H4 (cell line): ENCODE measurements at places on chromosomes 1 and 21. TPM values are rescaled to one million over a fixed set of nuclear protein-coding genes. Genes with fewer than 3 reads are reported as not detected.
A peak's percentile ranks its signal among the peaks of the same experiment; 100 is the strongest.

- DNase-seq = no peak
Observed at GRCh38 chr1:101310506-101310905, 73.7 kb downstream of the S1PR1 start.

GRCh38 chr1:19445417-19446342, 39.7 kb downstream of the CAPZB start:
- DNase-seq = peak; percentile 49

- DNase-seq = no peak
Observed at GRCh38 chr21:37828556-37828955, 87.7 kb downstream of the KCNJ6 start.

GRCh38 chr1:25765923-25766589, 33.9 kb upstream of the SELENON start:
- DNase-seq = no peak

- no peak for DNase-seq
Observed at GRCh38 chr1:112702420-112703261, 4.3 kb downstream of the RHOC start.

- no peak for DNase-seq
Observed at GRCh38 chr1:31583082-31583994, 7.0 kb downstream of the TINAGL1 start.

DNA sequence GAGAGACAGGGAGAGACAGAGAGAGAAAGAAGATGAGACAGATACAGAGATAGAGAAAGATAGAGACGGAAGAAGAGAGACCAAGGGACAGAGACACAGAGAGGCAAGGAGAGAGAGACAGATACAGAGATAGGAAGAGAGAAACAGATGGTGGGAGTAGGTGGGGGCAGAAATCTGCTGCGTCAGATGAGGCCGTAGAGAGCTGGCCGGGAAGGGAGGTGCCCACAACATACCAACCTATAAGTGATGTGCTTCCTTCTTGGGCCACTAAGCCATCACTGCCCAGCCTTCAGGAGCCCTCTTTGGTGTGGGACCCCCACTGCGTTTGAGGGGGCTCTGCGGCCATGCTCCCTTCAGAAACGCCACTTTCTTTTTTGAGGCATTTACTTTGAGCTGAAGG, 307.6 kb upstream of the VAMP3 start:
- no peak for DNase-seq

DNA sequence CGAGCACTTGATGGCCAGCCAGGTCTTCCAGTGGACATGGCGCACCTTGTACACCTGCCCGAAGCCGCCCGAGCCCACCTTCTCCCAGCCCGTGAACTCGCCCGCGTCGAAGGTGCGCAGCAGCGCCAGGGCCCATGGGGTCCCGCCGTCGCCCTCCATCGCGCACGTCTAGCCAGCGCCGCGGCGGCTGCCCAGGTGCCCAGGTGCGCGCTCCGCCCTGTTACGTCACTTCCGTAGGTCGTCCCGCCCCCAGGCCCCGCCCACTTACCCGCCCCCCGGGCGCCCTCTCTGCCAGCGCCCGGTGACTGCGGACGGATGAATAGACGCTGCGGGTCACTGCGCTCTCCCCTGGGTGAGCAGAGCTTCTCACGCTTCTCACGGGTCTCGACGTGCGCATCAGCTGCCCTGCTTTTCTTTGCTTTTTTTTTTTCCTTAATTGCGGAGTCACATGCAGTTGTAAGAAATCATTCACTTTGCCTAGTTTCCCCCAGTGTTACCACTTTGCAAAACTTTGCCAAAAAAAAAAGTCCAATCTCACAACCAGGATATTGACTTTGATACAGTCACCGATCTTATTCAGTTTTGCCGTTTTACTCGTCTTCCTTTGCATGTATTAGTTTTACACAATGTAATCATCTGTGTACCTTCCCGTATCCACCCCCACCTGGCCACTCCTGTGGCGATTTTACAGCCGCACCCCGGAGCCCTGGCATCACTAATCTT, at the start of gene RIPK4:
TSS of gene RIPK4 (minus strand) at position 170 of the 723 bp plus-strand sequence. CDS start at position 159, 11 bp downstream.
- DNase-seq = peak; percentile 88

ABCG1 gene
- 7.8 and 9.0 TPM in 2 replicates for total RNA-seq

TMEM201 gene
- 3.9 and 5.0 TPM in 2 replicates for total RNA-seq

SERTAD4 gene
- total RNA-seq = 3.7 and 8.3 TPM in 2 replicates

SELP gene
- 0.37 and 1.7 TPM in 2 replicates for total RNA-seq

CD101 gene
- 0.12 and 0.62 TPM in 2 replicates for total RNA-seq

UBE2U gene
- total RNA-seq = 0.17 TPM in 1 of 2 replicates, not detected in the other

DNM3 gene
- total RNA-seq = 0.99 and 1.3 TPM in 2 replicates
